ENCODE measurements at places on chromosomes 7 and 10.

GRCh38 chr7:131625817-131626372 is 69.5 kb upstream of the PODXL start:
- peak; percentile 98 for DNase-seq

DNA sequence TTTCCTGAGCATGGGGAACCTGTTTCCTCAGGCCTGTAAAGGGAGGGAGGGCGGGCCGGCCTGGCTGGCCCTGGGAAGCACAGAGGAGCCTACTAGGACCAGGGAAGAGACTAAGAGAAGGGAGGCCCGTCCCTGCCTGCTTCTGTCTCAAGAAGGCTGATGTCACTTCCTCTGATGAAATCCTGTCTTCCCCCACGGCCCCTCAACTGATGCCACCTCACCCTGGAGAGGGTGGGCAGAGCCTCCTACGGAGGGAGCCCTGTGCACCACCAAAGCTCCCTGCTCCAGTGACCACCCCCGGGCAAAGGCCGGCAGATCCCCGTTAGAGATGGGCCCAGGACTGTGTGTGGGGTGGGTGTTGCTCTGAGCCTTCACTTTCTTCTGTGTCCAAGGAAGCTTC is 1.0 kb upstream of the PILRA start:
- DNase-seq = peak; percentile 21

DNA sequence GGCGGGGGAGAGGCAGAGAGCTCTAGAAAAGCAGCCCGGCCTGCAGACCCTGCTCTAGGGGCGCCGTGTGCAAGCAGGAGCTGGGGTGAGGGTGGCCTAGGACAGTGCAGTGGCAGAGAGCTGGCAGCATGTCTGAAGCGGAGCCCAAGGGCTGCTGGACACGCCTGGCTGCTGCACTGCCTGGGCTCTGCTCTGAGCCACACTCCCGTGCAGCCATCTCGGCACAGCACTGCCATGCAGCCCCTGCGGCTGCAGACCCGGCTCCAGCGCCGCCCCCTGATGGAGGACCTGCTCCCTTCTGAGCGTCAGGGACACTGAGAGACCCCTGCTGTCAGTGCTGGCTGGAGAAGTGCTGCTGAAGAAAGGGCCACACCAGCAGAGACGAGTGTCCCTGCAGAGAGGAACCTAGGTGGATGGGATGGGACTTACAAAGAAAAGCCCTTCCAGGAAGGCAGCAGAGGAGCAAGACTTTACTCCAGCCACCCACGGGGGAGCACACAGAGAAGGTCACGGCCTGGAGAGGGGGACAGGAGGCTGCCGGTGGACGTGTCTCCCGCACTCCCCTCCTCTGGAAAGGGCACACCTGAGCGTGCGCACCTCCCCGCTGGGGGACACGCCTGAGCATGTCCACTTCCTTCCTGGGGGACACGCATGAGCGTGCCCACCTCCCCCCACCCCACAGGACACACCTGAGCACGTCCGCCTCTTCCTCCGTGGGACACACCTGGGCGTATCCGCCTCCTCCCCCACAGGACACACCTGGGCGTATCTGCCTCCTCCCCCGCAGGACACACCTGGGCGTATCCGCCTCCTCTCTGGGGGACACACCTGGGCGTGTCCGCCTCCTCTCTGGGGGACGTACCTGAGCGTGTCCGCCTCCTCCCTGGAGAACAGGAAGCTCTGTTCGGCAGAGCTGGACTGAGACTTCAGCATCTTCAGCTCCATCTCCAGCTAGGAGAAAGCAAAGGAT is 252.9 kb downstream of the MAD1L1 start:
- no peak for DNase-seq

DNA sequence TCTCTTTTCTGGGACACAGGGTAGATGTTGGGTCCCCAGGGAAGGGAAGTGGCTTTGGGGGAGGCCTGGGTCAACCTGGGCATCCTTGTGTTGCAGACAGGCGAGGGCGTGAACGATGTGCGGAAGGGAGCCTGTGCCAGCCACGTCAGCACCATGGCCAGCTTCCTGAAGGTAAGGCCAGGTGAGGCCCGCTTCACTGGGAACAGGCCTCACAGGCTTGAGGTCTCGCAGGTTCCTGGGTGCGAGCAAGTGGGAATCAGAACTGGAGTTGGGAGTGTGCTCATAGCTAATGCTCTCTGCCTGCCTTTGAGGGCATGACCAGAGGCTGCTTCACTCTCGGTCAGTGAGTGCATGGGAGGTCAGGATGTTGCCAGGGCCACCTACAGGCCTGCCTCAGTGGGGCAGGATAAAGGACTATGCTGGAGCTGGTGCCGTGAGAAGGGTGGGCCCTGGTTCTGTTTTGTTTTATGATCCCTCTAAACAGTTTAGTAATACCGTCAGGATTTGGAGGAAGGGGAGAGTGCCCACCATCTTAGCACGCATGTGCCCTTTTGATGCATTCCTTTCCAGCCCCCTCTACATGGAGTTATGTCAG is 8.4 kb downstream of the DBNL start:
- no peak for DNase-seq

DNA sequence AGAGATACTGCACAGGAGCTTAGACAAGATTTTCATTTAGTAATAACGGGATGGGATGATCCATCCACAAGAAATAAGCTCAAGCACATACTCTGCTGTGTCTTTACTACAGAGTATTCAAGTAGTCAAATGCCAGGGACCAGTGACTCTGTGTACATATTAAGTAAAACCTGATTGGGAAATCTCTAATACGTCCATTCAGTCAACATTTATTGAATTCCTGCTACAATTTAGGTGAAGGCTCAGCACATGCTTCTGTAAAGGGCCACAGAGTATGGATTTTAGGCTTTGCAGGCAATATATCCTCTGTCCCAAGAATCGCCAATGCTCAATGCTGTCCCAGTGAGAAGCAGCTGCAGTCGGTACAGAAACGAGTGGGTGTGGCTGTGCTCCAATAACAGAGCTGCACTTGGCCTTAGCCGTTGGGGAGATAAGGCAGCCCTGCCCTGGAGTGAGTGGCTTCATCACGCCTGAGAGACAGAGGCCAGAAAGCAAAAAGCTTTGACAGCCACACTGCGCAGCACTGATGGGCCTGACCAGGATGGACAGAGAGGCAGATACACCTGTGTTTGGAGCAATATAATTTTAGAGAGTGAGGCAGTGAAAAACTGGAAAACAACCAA is 186.8 kb downstream of the PARD3 start:
- DNase-seq = no peak

GRCh38 chr7:140675726-140676125 is 3.0 kb downstream of the ADCK2 start:
- no peak for DNase-seq

DNA sequence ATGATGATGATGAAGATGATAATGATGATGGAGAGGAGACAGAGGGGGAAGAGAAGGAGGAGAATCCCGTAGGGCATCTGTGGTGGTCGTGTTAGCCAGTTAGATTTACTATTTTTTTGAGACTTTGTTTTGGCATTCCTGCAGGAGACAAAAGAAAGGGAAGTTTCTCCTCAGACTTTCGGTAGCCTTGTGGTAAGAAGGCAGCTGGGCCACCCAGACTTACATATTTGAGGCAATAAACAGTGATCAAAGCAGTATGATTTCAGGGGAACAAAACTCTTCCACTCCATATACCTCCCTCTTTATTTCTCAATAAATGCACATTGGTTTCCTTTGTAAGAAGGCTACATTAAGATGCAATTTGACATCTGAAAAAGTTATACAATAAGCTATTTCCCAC is 32.4 kb upstream of the BICC1 start:
- no peak for DNase-seq

- DNase-seq = no peak
These were observed 174.6 kb upstream of the TARP start for GRCh38 chr7:38448054-38448453.

DNA sequence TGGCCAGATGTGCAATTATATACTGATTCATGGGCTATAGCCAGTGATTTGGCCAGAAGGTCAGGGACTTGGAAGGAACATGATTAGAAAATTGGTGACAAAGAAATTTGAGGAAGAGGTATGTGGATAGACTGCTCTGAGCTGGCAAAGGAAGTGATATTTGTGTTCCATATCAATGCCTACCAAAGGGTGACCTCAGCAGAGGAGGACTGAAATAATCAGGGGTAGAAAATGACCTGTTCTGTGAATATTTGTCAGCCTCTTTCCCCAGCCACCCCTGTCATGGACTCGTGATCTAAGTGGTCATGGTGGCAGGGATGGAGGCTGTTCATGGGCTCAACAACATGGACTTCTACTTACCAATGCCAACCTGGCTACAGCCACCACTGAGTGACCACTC is 47.0 kb downstream of the PTPRE start:
- peak; percentile 41 for DNase-seq

DNA sequence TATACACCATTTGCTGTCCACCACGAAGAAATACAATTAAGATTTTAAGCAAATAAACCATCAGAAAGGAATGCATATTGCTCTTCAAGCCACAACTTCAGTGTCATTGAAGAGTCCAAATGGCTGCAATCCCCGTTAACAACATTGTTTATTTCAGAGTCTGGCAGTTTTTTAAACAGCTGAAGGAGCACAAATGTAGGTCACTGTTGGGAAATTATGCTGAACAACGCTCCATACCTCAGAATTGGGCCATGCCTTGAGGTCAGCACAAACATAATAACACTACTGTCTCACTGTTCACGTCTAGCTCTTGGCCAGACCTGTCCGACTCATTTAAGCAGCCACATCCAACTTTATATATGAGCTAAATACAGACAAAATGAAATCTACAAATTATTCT is 453.9 kb upstream of the GHITM start:
- no peak for DNase-seq

DNA sequence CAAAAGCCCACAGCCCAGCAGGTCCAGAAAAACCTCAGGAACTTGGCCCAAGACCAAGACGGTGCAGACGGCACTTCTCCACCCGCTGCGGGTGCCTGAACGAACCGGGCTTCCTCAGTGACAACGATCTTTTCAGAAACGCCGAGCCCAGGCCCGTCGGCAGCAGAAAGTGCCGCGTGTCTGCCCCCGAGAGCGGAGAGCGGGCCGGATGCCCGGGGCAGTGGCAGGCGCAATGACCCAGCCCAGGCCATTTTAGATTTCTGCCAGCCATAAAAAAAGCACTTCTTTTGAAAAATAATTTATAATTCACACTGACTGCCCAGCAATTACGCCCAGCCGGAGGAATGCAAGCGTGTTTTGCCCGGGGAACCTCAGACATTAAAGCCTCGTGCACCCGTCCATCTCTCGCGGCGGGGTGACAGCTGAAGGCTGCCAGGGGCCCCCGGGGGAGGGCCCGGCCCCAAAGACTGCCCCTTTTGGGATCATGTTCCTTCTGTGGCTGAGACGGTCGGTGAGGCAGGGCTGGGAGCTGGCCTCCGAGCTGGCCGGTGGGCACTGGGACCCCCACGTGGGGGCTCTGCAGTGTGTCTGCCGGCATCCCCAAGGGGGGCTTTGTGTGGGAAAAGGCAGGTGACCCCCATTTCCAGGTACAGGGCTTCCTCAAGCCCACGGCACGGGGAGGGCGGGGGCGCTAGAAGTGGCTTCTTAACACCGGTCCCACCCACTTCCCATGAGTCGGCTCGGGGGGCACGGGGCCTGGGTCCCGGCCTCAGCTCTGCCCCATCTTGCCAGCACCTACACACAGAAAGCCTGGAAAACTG is 71.3 kb upstream of the PDGFA start:
- DNase-seq = no peak

DNA sequence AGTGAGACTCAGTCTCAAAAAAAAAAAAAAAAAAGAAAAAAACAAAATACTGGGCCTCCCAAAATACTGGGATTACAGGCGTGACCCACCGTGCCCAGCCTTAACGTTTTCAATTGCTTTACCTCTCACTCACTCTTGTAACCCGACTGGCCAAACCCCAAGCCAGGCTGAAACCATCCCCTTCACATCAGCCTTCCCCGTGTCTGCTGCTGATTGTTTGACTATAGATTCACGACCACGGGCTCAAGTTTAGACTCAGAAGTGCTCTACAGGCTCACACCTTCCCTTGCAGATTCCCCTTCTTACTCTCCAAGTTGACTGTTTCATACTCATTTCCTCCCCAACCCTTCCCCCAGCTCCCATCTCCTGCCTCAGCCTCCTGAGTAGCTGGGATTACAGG is 22.3 kb downstream of the TYW1 start:
- no peak for DNase-seq

DNA sequence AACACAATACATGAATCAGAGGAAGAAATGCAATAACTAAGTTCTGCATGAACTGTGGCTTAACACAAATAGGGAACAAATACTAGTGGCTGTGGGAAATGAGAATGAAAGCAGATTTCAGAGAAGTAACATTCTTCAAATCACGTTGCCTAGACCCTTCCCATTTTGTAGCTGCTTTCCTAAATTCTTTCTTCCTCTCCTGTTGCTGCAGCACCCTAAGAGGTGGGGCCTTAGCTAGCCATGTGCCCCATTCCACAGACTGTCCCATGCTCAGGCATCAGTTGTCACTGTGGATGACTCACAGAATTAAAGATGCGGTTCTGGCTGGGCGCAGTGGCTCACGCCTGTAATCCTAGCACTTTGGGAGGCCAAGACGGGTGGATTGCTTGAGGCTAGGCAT is 704.7 kb upstream of the C7orf33 start:
- DNase-seq = no peak

DNA sequence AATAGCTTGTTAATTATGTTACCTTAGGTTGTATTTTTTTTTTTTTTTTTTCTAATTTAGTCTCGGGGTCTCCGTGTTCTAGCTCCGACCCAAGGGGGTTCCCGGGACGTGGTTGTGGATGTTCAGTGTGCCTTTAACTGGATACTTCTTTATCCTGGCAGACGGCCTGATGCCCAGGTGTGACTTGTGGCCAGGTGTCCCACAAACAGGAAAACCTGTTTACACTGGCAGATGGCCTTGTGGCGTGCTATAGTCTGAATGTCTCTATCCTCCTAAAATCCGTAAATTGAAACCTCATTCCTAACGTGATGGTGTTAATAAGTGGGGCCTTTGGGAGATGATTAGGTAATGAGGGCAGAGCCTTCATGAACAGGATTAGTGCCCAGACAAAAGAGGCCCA is 546.4 kb upstream of the C7orf33 start:
- no peak for DNase-seq

GRCh38 chr10:71817831-71818655 is 33.0 kb downstream of the PSAP start:
- no peak for DNase-seq

- no peak for DNase-seq
These were observed 4.9 kb upstream of the GRID2IP start for GRCh38 chr7:6556196-6556595.

GRCh38 chr7:102988631-102989560 is 76.1 kb downstream of the LRRC17 start:
- DNase-seq = no peak

GRCh38 chr7:479948-480499 is 39.6 kb downstream of the PDGFA start:
- no peak for DNase-seq

- DNase-seq = no peak
These were observed 253.5 kb upstream of the PRKCQ start for GRCh38 chr10:6833458-6834011.

Measured in kidney tubule cell (primary cell).